ENCODE measurements at places on chromosomes 3 and 15.

DNA sequence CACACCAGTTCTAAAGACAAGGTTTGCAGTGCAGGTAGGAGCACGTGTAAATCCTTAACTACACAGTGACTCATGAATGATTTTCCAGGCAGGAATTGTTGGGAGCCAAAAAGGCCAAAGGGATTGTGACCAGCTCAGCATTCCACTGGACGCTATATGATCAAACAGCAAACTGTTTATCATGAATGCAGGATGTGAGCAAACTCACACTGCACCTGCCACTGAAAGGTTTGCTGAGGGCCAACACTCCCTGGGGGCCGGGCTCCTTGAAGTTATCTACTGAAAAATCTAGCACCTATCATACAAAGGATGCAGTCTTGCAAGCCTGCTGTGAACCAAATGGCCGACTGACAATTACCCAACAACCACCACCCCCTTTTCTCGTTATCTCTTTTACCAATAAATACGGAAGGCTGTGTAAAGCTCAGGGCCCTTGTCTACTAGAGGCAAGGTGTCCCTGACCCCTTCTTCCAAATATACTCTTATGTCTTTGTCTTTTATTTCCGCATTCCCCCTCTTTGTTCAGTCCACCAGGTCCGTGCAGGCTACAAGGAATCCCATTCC lies 11.5 kb upstream of the DNASE1L3 start:
- DNase-seq: no peak

DNA sequence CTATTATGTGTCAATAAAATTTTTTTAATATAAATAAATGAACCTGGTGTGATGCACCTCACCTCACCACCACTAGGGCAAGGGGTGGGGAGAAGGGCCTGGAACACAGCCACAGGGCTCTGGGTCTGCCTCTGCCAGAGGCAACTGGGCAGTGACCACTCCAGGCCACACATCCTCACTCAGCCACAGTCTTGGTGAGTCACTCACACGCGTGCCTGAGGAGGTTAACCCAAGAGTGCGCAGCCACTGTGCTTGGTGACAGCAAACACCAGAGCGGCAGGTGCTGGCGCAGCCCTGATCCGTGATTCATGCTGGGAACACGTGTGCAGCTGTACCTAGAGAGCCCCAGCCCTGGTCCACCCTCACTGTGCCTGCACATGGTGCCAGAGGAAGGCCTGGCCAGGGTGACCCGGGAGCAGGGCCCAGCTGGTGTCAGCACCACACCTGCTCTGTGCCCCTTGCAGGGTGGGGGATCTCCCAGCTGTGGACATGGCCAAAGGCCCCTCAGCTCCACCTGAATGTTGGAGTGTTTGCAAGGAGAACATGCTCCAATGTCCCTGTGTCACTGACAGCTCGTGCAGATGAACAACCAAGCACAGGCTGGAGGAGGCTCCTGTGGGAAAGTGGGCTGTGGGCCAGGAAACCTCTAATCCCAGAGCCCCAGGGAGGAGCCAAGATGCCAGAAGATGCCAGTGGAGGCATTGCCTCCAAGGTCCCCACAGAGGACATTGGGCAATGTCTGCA lies 2.1 kb downstream of the SLC41A3 start:
- DNase-seq: no peak

DNA sequence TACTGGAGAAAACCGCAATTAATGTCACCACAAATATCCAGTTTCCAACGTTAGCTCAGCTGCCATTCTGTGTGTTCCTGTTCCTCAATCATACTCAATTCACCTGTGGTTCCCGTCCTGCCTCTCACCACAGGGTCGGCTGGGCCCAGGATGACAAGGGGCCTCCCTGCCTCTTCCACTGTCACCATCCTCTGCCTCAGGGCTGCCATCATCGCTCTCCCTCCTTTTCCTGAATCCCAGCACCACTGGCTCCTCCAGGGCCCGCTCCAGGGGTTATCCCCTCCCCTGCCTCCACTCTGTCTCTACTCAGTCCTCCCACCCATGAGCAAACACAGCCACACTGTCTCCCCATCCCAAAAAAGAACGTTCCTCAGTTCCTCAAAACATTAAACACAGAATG lies 170.9 kb upstream of the NSMCE3 start:
- no peak for DNase-seq

DNA sequence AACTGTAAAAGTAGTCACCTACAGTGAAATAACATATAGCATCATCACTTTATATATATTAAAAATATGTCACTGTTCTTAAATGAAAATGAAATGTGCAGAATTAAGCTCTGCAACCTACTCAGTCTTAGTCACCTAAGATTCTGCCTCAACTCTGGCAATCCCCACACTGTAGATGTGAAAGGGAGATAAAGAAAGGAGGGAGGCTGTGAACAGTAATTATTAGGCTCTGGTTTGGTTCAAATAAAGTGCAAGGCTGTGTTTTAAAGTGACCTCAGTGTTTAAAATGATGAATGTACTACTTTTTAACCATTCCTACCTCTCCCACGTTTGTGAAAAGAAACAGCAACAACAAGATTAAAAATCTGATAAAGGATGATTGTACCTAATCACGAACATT lies 72.2 kb downstream of the ATP8B4 start:
- no peak for DNase-seq

- no peak for DNase-seq
Observed at GRCh38 chr15:83174891-83175290, 32.7 kb downstream of the HDGFL3 start.

- DNase-seq: no peak
Observed at GRCh38 chr15:85642693-85643066, 152.0 kb downstream of the KLHL25 start.

DNA sequence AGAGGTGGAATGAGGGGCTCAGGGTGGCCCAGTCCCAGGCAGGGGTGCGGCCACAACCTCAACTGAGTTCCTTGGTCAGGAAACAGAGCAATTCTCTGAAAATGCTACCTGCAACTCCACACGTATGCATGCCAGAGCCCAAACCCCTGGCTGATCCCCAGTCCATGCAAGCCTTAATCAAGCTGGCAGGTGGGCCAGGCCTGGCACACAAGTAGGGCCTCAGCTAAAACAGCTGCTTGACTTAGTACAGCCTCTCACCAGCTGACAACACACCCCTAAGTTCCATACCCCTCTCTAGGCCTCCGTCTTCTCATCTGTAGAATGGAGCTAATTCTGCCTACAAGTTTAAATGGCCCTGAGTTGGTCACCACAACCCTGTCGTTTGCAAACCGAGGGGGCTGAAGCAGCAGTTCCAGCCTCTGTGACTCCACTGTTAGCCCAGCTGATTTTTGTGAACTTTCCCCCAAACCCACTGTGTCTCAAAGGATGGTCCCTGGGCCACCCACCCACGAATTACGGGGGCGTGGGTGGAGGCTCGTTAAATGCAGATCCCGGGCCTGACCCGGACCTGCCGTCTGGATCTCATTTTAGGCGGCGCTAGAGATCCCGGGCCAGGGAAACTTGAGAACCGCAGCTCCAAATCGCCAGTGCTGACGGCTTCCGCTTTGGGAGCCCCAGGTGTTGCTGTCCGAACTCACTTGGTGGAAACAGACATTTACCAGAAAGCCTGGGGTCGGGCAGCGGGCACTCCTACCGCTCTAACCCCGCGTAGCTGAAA lies 927 bp downstream of the CHDH start:
- DNase-seq: no peak

- no peak for DNase-seq
Observed at GRCh38 chr3:168678730-168679129, 583.0 kb upstream of the GOLIM4 start.

GRCh38 chr15:59896663-59897074 lies 107.4 kb upstream of the FOXB1 start:
- no peak for DNase-seq

DNA sequence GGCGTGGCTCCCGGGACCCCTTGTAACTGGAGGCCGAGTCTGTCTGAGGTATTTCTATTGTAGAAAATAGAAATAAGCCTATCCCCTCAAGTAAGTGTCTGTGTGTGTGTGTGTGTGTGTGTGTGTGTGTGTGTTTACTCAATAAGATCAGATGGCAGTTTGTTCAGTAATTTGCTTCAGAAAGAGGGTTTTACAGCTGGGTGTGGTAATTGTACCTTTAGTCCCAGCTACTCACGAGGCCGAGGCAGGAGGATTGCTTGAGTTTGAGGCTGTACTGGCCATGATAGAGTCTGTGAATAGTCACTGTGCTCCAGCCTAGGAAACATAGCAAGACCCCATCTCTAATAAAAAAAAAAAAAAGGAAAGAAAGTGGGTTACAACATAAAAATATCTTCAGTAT lies 8.7 kb downstream of the SPINT1 start:
- no peak for DNase-seq

- DNase-seq: no peak
Observed at GRCh38 chr3:178097576-178097975, 438.7 kb upstream of the KCNMB2 start.

DNA sequence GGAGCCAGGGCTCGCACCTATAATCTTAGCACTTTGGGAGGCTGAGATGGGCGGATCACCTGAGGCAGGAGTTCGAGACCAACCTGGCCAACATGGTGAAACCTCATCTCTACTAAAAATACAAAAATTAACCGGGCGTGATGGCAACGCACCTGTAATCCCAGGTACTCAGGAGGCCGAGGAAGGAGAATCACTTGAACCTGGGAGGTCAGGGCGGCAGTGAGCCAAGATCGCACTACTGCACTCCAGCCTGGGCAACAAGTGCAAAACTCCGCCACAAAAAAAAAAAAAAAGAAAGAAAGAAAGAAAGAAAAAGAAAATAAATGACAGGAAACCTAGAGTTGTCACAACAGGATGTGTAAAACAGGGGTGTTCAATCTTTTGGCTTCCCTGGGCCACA lies 3.0 kb upstream of the NMB start:
- DNase-seq: no peak

GRCh38 chr3:101278727-101279126 lies 41.6 kb downstream of the IMPG2 start:
- DNase-seq: no peak

DNA sequence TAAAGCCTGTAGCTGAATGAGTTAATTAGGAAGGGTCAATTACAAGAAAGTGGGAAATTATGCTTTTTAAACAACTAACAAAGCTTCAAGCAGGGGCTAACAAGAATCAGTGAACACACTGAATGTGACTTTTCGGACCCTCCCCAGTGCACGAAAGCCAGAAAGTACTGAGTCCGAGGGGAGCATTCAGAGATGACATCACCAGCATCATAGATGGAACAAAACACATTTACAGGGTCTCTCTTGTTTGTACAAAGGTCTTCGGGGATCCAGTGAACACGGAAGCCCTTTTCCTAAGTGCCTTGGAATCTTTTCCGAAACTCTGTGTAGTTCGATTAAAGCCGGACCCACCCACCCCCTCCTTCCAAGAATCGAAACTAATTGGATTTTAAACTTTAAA lies 829 bp downstream of the DCP1A start:
- DNase-seq: no peak

DNA sequence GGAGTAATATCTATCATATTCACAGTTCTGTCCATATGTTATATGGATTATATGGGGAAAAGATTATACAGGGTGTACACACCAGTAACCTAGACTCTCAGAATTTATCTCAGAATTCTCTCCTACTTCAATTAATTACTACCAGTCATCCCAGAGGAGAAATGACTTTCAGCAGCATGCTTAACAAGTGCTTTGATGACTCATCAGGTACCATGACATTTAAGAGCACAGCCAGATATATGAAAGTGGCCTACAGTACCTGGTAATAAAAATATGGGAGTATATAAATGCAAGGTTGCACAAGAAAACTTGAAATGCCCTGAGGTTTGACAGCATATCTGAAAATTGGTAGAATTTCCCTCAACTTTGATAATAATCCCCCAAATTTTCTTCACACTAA lies 1273.0 kb downstream of the OTOL1 start:
- DNase-seq: no peak

DNA sequence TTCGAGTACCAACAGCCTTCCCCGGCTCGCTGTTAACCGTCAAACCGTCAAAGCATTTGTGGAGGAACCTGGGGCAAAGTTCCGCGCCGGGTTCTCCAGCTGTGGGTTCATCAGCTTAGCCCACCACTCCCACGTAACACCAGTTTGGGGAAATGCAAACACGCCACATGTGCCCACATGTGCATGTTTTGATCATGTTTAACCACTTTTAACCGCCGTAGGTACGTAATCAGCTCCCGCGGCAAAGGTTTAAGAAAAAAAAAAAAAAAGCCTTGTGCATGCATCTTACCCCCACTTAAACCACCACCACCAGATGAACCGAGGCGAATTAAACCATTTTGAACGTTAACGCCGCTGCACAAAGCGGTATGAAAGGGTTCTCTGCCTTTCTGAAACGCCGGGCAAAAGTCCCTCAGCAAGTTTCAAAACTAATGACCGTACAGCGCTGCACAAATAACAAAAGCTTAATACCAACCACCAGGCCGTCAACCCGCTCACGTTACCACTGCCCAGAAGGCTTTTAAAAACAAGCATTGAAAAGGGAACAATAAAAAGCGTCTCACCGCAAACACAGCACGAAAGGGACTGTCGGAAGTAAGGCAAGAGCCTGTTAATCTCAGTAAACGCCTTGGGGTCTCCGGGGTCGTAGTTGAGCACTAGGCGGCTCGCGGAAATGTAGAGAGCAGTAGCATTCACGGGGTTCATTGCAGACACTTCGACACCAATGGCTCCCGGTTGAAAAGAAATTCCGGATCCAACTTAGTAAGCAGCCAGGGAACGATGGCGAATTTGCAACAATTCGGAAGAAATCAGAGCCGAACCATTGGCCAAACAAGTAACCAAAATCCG lies 1.5 kb downstream of the MSL2 start:
- DNase-seq: peak; percentile 81

DNA sequence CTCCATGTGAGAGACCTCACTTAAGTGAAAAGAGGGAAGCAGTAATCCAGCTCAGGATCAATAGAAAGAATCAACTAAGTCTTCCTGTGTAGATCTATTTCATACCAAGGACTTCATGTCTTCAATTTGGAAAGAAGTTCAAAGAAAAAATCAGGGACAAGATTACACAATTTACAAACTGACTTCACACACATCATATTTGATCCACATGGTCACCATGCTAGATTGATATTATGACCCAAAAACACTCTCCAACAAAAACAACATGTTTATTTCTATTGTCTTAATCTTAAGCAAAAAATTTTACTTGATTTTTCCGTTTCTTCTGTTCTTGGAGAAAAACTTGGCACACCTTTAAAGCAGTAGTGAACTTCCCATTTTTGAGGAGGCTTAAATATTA lies 76.3 kb downstream of the THBS1 start:
- no peak for DNase-seq

DNA sequence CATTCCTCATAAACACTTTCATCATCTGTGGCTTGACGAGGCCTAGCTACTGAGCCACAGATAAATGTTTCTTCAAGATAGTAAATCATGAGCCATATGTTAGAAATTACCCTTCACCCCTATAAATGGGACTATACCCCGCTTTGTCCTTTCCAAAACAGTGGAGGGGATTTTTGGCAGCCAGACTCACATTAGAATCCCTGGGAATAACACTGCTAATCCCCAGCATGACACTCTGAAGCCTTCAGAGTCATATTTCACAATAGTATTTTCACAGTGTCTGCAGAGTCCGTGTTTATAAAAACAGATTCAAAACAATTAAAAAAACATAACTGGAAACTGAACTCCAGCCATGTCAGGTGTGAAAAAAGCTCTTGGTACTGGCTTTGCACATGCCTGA lies 271.6 kb downstream of the ERC2 start:
- no peak for DNase-seq

GRCh38 chr3:127351775-127352350 lies 64.0 kb upstream of the PRR20G start:
- DNase-seq: no peak

GRCh38 chr3:82654708-82655107 lies 893.3 kb upstream of the GBE1 start:
- no peak for DNase-seq
